Stimulated activated CD4-positive, alpha-beta T cell treated with anti-CD3 and anti-CD28 coated beads, Interleukin-1b, Interleukin-23, amount 100 ng/mL, for 24 hours (primary cell): ENCODE measurements at places on chromosomes 7 and 10.
A peak's percentile ranks its signal among the peaks of the same experiment; 100 is the strongest.

DNA sequence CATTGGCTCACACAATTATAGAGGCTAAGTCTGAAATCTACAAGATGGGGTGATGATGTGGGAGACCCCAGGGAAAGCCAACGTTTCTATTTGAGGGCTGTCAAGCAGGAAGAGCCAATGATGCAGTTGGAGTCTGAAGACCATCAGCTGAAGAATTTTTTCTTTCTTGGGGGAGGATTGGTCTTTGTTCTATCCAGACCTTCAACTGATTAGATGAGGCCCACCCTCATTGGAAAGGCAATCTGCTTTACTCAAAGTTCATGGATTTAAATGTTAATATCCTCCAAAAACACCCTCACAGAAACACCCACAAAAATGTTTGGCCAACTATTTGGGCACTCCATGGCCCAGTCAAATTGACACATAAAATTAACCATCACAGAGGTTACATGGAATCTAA is 44.3 kb upstream of the DNAJC1 start:
- no peak for DNase-seq

GRCh38 chr7:142626420-142627035 is 122.7 kb upstream of the PRSS1 start:
- DNase-seq: peak; percentile 57

DNA sequence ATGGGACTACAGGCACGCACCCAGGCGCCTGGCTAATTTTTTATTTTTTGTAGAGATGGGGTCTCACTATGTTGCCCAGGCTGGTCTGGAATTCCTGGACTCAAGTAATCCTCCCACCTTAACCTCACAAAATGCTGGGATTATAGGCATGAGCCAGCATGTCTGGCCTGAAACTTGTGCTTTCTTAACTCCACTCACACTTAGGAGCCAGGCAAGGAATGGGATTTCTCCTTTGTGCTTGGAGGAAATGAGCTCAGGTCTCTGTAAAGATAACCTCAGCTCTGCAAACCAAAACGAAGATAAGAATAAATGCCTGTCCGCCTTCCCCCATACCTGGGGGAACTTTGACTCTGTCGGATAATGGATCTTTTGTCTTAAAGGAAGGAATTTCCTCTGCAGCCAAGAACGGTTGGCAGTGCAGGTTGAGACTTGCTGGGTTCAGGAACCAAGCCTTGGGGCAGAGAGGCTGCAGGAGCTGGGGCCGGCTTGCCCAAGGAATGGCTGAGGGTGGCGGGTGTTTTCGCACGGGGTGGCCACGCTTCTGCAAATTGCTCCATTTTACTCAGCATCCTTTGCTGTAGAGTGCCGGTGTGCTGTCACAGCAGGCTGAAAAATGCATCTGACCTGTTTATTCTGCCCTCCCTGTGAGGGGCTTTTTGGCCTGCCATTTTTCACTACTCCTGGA is 174.2 kb downstream of the KIAA1217 start:
- DNase-seq: no peak

DNA sequence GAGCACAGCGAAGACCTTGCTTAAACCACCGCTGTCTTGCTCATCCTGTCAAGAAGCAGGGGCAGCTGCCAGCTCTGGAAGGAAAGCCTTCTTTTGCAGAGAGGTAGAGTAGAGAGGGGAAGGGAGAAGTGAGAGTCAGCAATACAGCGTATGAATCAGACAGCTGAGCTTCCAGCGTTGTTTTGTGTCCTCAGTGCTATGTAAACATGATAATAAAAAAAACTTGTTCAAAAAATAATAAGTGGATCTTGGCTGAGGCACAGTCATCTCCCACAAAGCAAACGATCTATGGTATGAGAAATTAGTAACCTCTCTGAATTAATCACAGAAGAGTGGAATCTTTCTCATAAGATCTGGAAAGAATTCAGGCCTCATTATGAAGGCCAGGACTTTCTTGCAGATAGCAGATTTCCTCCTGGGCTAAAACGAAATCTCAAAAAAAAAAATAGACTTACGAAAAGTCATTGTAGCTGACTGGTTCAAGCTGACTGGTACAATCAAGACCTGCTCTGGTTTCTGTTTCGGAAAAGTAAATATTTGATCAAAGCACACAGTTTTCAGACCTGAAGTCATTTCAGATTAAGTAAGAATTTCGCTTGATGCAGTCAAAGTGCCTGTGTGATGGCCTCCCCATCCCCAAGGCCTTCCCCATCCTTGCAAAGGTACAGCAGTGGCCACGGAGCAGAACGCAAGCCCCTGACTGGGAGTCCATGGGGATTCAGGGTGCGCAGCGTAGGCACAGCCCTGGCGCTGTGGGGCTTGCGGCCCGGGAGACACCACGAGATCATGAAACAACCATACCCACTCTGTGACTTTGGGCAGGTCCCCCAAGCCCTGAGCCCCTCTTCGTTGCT is 29.4 kb downstream of the CHST15 start:
- no peak for DNase-seq

GRCh38 chr7:127813991-127814541 is 162.1 kb downstream of the SND1 start:
- DNase-seq: no peak

GRCh38 chr7:33642312-33642711 is 263.0 kb upstream of the BMPER start:
- DNase-seq: no peak

DNA sequence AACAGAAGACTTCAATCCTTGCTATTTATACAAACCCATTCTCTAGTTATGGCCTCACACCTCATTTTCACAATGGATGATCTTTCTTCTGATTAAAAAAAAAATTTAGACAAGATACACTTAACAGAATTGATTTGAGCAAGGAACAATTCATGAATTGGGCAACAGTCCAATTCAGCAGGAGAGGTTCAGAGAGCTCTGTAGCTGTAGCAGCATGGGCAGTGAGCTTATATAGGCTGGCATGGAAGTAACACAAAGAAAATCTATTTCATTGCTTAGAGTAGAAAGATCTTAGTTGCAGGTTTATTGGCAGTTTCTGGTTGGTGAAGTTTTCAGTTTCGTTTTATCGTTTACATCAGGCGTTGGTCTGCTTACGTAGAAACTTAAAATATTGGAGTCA is 23.0 kb upstream of the LRGUK start:
- no peak for DNase-seq

DNA sequence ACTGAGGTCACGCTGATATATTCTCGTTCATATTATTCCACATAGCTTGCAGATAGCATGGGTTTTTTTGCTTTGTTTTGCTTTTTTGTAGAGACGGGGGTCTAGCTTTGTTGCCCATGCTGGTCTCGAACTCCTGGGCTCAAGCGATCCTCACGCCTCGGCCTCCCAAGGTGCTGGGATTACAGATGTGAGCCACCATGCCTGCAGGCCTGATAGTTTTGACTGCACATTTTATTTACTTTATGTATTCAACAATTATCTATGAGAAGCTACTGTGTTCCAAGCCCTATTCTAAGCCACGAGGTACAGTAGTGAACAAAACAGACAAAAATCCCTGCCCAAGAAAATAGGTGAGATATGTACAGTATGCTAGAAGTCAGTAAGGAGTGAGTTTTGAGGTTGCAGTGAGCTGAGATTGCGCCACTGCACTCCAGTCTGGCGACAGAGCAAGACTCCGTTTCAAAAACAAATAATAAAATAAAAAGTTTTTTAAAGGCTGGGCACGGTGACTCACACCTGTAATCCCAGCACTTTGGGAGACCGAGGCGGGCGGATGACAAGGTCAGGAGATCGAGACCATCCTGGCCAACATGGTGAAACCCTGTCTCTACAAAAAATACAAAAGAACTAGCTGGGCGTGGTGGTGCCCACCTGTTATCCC is 1.3 kb upstream of the YWHAG start:
- DNase-seq: no peak

DNA sequence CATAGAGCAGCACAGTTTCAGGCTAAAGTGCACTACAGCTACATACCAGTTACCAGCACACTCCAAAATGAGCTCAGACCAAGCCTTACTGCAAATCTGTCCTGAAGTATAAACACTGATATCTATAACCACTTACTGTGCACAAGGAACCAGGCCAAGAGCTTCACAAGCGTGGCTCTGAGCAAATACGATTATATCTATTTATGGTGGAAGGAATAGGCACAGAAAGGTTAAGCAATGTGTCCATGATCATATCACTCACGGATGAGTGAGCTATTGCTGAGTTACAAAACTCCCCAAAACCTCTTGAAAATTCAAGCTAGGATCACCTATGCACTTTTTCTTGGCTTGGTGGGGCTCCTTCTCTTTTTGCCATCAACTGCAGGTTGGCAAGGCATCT is 84.9 kb downstream of the GPAM start:
- DNase-seq: no peak

- no peak for DNase-seq
These were observed 481.6 kb downstream of the SH2D4B start for GRCh38 chr10:81019029-81019890.

DNA sequence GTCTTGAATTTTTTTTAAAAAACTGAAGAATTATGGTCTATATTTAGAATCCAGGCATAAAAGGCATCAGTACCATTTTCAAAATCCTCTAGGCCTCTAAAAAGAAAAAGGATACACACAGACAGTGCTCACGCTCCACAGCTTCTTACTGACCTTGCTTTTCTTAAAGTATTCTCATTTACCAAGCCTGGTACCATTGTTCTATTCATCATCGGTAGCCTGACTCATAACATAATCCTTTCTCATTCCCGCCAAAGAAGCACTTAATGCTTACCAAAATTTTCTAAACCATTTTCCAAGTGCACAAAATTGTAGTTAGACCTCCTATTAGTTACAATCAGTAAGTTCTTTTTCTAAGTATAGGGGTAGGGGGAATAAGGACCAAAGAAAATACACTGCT is 54.6 kb downstream of the ATE1 start:
- no peak for DNase-seq

GRCh38 chr10:14665865-14666857 is 108.5 kb downstream of the FAM107B start:
- no peak for DNase-seq

- no peak for DNase-seq
These were observed 233.5 kb upstream of the HDAC9 start for GRCh38 chr7:18262058-18262457.

GRCh38 chr7:92279396-92280031 is 33.7 kb downstream of the ANKIB1 start:
- DNase-seq: no peak
